Activated naive CD4-positive, alpha-beta T cell (primary cell): ENCODE measurements at places on chromosomes 1 and 21.

DNA sequence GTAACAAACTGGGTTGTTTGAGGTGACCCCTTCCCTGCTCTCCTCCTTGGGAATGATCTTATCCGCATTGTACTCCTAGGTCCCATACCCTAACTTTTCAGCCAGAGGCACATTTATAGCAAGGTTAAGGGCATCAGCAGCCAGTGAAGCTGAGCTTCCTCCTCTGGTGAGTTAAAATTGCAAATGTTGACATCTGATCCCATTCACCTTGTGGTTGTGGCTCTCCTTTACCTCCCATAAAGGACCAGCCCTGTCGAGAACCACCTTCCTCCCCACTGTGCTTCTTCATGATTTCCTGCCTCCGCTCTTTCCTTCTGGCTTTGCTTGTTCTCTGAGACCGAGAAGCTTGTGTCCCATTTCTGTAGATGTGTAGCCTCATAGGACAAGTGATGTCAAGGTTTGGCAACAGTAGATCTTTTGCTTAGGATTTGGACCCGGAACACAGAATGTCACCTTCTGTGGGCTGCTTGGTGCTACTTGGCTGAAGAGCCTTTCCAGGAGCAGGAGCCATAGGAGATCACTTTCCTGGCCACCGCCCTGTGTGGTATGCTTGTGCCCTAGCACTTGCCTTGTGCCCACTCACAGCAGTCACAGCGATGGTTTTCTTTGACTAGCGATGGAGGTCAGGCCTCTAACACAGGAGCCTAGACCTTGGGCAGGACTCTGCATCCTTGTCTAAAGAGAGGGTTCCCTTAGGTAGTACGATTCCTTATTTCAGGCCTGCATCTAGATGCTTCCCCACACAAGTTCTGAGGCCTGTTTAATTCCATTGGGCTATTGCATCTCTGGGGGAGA, 18.8 kb downstream of the SZRD1 start:
- no peak for DNase-seq

GRCh38 chr1:98251497-98251896, 330.7 kb upstream of the DPYD start:
- DNase-seq, result no peak

GRCh38 chr1:224534731-224535130, 81.4 kb upstream of the CNIH3 start:
- DNase-seq, result no peak

DNA sequence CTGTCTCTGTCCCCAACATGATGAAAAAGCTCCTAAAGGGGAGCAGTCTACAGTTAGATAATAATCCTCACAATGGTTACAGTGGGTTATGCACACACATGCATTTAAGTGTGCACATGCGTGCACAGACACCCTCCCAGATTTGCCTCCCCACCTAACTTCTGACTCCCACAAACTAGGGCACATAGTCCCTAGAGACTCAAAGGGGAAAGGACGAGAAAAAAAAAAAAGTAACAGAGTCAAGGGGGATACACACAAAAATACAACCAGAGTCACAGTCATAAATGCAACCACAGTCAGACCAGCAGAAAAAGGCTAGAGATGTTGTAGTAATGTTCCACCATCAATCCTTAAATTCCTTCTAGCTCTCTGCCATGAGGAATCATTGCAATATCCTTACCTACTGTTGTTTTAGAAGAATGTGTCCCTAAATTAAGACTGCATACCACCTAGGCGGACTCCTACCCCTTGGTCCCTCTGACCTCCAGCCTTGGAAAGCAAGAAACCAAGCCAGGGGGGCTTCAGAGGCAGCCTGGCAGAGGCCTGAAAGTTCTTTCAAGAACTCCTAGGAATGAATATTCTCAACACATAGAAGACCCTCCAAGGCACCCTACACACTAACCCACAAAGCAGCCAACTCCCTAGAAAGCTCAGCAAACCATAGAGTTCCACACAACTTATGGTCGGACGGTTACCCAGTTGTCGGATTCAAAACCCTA, 1.3 kb downstream of the CRTC2 start:
- DNase-seq, result no peak

DNA sequence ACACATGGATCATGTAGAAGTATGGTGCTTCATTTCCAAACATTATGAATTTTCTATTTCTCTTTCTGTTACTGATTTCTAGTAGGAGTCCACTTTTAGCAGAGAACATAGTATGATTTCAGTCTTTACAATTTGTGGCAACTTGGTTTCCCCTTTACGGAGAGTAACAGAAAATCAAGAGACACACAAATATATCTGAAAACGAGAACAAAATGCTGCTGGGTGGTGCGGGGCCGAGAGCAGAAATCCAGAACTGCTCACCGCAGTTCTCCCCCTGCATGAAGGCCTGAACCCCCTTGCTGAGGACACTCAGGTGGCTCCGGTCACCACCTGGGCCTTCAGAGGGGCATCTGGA, 94.5 kb upstream of the FMN2 start:
- DNase-seq, result no peak
